ENCODE measurements at places on chromosomes 2 and 18.

GRCh38 chr2:134315471-134315870, 61.6 kb downstream of the MGAT5 start:
- no peak for DNase-seq

DNA sequence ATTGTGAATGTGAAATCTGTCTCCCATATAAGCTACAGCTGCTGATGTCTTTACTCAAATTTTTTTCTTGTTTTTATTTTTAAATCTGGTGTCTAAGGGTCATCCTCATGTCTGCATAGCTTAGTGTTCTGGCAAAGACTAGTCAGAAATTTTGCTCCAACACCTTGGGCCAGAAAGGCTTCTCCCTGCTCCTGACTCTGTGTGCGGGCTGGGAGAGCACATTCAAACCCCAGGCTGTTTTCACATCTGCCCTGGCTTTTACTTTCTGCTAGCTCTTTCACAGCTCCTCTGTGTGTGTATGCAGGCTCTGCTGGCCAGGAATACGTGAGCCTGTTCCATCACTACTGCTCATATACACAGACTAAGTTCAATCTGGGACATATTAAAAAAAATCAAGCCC, 102.9 kb upstream of the RIOK3 start:
- DNase-seq: no peak

- no peak for DNase-seq
Observed at GRCh38 chr2:160324161-160324800, 124.2 kb upstream of the ITGB6 start.

- no peak for DNase-seq
Observed at GRCh38 chr2:190762566-190762965, 113.7 kb downstream of the NAB1 start.

GRCh38 chr2:9179572-9180201, 26.9 kb upstream of the ASAP2 start:
- DNase-seq: no peak

GRCh38 chr18:74356959-74357358, 41.3 kb downstream of the C18orf63 start:
- DNase-seq: no peak

- no peak for DNase-seq
Observed at GRCh38 chr2:108924580-108925251, 64.3 kb downstream of the EDAR start.

GRCh38 chr2:23350792-23351355, 34.1 kb upstream of the KLHL29 start:
- DNase-seq: no peak

- DNase-seq: no peak
Observed at GRCh38 chr2:101860157-101860556, 131.6 kb upstream of the IL1R2 start.

GRCh38 chr2:161424394-161424769, 8.3 kb downstream of the TBR1 start:
- no peak for DNase-seq

DNA sequence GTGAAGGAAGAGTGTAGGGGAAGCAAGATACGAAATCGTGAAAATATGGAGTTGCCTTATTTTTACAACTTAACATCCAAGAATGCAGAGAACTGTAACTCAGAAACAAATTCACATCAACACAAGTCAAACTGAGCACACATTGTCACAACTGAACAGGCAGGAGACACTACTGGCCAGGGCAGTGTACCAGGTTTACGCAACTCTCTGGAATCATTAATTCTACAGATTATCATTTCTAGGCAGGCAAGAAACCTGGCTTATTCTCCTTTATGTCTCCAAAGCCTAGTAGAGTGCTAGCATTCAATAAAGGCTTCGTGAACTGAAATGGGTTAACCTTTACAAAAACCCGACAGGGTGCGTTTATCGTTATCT, 584 bp downstream of the COA5 start:
- DNase-seq: no peak

DNA sequence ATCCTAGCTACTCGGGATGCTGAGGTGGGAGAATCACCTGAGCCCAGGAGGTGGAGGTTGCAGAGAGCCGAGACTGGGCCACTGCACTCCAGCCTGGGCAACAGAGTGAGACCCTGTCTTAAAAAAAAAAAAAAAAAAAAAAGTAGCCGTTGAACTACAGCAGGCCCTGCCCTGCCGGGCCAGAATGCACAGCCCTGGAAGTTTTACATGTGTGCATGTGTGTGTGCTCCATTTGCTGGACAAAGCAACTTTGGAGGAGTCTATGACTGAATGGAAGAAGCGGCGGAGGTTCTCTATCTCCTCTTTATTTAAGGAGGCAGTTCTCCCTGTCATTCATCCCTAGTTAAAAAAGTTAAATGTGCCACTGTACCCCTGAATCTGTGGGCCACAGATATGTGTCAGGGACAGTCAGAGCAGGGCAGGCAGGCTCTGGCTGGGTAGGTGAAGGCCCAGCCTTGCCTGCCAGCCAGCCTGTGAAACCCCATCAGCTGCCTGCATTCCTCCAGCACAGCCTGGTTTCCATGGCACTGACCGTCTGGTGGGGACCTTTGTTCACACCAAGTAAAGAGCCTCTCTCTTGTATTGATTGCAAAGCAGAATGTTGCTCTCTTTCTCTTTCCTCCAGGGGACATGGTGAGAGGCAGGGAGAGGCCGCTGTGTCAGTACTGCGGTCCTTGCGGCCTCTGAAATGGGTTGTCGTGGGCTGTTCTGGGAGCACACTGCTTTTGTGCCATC, 10.9 kb downstream of the LIPG start:
- DNase-seq: no peak

DNA sequence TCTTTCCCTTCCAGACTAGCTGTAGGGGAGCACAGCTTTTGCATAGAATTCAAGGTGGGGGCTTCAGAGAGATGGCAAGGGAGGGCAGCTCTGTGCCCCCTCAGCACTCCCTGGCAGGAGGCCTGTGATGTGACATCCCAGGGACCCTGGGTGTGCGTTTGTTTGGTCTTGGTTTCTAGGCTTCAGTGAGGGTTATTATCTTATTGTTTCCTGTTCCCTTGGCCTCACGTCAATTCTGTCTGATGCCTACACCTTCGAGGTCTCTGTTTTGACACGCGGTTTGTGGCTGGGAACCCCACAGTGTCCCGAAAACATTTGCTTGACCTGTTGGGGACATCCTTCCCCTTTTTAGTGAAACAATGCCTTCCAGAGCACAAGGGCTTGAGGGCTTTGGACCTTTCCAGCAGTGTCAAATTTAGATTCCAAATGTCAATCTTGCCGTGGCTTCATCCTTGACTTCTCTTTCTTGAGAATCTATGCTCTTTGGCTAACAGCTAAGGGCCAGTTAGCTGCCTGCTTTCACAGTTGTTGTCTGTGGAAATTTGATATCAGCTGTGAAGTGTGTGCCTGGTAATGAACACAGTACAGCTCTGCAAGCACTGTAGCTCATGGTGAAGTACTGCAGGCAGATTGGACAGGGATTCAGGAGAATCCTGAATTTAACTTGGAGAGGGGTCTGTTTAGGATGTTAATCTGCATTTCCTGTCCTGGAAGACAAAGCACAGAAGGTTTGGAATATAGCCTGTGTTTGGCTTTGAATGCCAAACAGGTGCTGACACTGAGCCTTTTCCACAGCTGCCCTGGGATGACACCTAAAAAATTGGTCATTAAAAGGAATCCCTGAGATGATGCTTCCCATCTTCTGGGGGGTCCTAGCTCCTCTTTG, 108.2 kb upstream of the CXCR4 start:
- no peak for DNase-seq

- DNase-seq: no peak
Observed at GRCh38 chr2:39981883-39982311, 202.8 kb upstream of the THUMPD2 start.

GRCh38 chr2:42846026-42846425, 53.6 kb upstream of the HAAO start:
- DNase-seq: no peak

- DNase-seq: no peak
Observed at GRCh38 chr2:158984604-158985135, 16.2 kb downstream of the TANC1 start.

DNA sequence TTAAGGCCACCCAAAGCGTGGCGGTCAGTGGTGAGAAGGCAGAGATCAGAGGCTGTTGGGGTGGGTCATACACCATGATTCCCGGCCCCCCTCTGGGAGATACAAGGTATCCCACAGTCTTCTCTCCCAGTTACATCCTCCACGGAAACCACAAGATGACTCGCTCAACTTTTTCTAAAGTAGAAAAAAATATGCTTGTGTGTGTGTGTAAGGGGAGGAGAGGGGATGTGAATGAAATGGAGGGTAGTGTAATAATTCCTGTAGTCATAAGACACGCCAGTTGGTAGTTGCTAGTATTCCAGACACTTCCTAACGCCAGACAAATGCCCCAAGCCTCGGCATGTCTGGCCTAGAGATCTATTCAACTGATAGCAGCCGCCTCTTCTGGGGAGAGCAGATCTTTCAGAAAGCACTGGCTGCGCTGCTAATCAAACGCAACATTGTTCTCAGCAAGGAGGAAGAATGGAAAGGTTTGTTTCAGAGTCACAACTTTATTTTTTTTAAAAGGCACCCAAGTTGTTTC, 143.5 kb downstream of the TGIF1 start:
- DNase-seq: no peak

DNA sequence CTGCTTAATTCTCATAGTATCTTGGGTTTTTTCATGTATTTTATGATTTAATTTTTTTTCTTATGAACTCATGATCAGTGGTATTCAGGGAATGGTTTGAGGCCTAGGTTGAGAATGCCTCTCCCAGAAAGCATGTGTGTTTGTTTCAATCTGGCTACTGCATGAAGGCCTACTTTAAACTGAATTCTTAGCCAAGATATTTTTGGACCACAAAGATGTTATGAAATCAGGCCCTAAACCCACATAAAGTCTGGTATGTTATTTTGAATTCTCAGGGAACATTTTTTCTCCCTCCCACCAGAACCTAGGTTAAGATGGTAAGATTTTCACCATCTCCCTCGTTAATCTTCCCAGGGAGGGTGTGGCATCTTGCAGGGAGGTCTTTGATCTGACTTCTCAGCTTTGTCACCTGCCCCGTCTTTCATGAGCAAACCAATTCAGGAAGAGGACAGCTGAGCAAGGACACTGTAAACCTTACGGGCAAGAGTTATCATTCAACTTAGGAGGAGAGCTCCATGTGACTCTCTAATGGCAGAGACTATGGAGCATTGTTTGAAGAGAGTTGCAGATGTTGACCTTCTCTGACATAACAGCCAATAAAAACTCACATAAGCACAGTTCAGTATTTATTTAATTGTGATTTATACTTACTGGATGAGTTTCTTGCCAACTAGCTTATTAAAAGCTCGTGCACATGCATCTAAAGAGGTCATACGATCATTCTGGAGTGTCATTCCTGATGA, 21.3 kb upstream of the ACKR3 start:
- DNase-seq: no peak

GRCh38 chr2:219658874-219659273, 31.4 kb downstream of the SLC4A3 start:
- DNase-seq: no peak

DNA sequence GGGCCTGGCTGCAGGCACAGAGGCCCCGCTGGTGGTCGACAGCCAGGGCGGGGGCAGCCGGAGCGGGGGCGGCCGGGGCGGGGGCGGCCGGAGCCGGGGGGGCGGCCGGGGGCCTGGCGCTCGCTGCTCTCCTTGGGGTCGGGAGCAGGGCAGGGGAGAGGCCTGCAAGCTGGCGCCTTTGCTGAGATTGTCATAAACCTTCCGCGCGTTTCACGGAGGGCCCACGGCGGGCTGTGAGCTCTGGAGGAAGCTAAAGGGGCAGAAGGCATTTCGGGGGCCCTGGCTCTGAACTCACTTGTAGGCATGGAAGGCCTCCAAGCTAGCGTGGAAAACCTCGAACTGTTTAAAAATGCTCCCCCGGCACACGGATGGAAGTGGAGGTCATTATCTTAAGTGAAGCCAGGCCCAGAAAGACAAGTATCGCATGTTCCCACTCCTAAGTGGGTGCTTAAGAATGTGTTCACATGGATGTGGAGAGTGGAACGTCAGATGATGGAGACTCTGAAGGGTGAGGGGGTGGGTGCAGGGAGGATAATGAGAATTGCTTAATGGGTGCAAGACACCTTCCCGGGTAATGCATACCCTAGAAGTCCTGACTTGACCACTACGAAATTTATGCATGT, 629 bp downstream of the PRELID3A start:
- DNase-seq: no peak

DNA sequence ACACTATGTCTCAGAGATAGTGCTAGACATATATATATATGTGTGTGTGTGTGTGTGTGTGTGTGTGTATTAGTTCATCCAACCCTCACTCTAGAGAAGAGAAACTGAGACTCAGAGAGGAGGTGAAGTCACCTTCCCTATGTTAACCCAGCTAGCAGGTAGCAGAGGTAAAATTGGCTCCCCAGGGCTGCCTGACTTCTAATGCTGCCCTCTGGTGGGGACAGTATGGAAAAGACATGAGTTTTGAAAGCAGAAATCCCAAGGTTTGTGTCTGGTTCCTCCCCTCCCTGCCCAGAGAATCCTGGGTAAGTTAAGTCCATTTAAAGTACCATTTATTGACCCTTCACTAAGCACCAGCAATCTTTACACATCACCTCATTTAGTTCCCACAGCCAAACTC, 137.7 kb downstream of the THNSL2 start:
- DNase-seq: no peak

- no peak for DNase-seq
Observed at GRCh38 chr2:29841386-29842004, 79.9 kb downstream of the ALK start.

GRCh38 chr18:13642440-13642827, 83.9 kb downstream of the FAM210A start:
- DNase-seq: no peak

- DNase-seq: no peak
Observed at GRCh38 chr2:10289891-10290290, 12.8 kb upstream of the HPCAL1 start.

DNA sequence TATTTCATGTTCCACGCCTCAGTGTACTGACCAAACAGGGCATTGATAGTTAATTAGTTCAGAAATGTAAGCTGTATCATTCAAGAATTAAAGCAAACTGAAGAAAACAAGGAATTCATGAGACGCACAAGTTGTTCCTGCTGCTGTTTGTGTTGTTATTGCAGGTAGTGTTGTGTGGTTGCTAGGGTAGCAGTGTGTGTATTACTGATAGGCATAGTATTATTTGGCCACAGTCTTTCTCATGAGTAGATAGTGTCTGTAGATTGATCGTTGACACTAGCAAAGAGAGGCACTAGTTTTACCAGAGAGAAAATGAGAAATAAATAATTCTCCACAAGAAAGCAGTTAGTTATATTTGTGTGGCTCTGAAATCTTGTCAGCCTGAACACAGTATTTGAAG, 548.6 kb downstream of the LRP1B start:
- DNase-seq: no peak

GRCh38 chr2:54634564-54635511, 88.6 kb upstream of the EML6 start:
- DNase-seq: no peak

Data from stimulated activated CD4-positive, alpha-beta T cell treated with anti-CD3 and anti-CD28 coated beads, Interleukin-1b, Interleukin-23, amount 100 ng/mL, for 1 hour (primary cell).